ENCODE measurements at places on chromosomes 13 and 19. TPM values are rescaled to one million over a fixed set of nuclear protein-coding genes. Genes with fewer than 3 reads are reported as not detected.

Gene SSC5D
- total RNA-seq = 0.58 TPM

Gene TSSK6
- 1.5 TPM for total RNA-seq

Gene GPC6
- 4.9 TPM for total RNA-seq

Gene RFPL4A
- total RNA-seq = 0.84 TPM

Gene WDR88
- total RNA-seq = not detected

Gene TIMM29
- 17.7 TPM for total RNA-seq

Gene TUBGCP3
- 16.3 TPM for total RNA-seq

Gene BRCA2
- 4.7 TPM for total RNA-seq

Gene GGN
- 0.08 TPM for total RNA-seq

Gene GJB6
- total RNA-seq = not detected

Gene BEST2
- 2.9 TPM for total RNA-seq

Gene KLK12
- total RNA-seq = not detected

Gene THAP8
- 6.0 TPM for total RNA-seq

Gene NCR1
- total RNA-seq = not detected

Gene ZNF473
- 10.3 TPM for total RNA-seq

Gene KLK3
- not detected for total RNA-seq

Gene KLK11
- total RNA-seq = not detected

Gene ADAMTSL5
- total RNA-seq = 3.5 TPM

Gene LAIR2
- total RNA-seq = not detected

Gene DDX49
- 46.0 TPM for total RNA-seq

Gene NKG7
- total RNA-seq = not detected

Gene DACT3
- total RNA-seq = 0.28 TPM

Gene MAP1S
- total RNA-seq = 32.3 TPM

Gene CBARP
- 2.9 TPM for total RNA-seq

Gene METTL21C
- total RNA-seq = not detected

Gene PSG2
- 0.05 TPM for total RNA-seq

Gene S1PR4
- 0.22 TPM for total RNA-seq

Gene CEACAM4
- total RNA-seq = not detected

Gene OR7C1
- not detected for total RNA-seq

Gene ASPDH
- not detected for total RNA-seq

Gene VSTM1
- 1.2 TPM for total RNA-seq

Measured in A549 treated with Hydrocortisone at 1 μM for 4 hours (cell line).